Choroid plexus epithelial cell (primary cell): ENCODE measurements at places on chromosomes 7 and 10.

DNA sequence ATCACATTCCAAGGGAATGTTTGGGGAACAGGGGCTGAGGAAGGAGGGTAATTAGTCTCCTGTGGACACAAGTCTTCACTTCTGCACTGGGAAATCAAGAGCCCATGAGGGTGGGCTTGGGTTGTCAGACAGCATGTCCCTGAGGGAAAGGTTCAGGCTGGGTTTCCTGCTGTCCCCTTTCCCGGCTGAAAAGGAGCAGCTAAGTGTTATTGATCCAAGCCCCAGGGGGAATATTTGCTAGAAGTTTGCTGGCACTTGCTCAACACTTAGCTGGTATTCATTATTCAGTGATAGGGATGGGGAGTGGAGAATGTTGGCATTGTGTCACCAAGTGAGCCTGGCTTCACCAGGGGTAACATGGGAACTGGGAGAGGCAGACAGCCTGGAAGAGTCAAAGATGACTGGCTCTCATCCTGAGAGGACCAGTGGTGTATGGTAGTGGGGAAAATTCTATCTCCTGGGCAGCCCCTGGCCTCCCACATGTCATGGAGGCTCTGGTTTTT, 344.4 kb upstream of the PODXL start:
- DNase-seq, result no peak

GRCh38 chr7:101832685-101833375, 15.4 kb downstream of the CUX1 start:
- no peak for DNase-seq

GRCh38 chr7:1054861-1055450, 10.6 kb downstream of the GPR146 start:
- peak; percentile 90 for DNase-seq

GRCh38 chr10:6022660-6023059, 39.5 kb downstream of the IL2RA start:
- DNase-seq, result peak; percentile 42

GRCh38 chr7:43351683-43352082, 231.2 kb upstream of the STK17A start:
- no peak for DNase-seq

- DNase-seq, result peak; percentile 85
Measured at GRCh38 chr10:101141616-101142532, 10.8 kb downstream of the TLX1 start.
